ENCODE measurements at places on chromosomes 1 and 21.

GRCh38 chr1:44655609-44656008, 18.7 kb downstream of the TMEM53 start:
- no peak for DNase-seq

DNA sequence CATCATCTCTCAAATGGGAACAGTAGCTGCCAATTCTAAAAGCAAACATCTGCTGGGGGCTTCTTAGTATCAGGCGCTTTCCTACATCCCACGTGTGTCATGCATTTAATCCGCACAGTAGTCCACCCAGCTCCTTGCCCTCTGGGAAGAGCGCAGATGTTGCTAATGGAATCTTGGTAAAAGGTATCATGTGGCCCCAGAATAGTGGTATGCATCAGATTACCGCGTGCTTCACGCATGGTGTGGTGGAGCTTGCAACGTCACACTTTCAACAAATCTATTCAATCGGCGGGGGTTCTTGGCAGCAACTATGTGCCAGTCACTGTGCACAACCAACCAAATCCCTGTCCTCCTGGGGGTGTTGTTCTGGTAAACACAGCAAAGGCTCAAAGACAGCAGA, 141.0 kb downstream of the HIVEP3 start:
- DNase-seq, result no peak

DNA sequence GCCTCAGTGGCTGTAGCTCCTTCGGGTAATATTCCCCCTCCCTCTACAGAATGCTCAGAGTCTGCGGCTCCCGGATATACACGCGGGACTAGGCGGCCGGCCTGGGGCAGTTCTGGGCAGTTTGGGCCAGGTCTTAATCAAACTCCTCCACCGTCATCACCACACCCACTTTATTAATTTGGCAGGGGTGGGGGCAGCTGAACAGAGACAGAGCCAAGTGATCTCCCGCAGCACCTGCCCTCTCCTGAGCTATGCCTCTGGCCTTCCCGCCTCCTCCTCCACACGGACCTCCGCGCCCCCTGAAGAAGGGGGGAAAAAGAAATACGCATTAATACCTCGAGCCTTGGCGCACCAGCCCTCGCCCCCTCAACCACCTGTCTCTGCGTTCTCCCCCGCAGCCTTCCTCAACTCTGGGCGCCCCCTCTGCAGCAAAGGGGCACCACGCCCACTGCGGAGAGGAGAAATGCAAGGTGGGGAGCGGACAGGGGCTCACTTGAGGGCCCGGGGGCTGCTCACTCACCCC, 42.6 kb downstream of the CD34 start:
- peak; percentile 80 for DNase-seq

DNA sequence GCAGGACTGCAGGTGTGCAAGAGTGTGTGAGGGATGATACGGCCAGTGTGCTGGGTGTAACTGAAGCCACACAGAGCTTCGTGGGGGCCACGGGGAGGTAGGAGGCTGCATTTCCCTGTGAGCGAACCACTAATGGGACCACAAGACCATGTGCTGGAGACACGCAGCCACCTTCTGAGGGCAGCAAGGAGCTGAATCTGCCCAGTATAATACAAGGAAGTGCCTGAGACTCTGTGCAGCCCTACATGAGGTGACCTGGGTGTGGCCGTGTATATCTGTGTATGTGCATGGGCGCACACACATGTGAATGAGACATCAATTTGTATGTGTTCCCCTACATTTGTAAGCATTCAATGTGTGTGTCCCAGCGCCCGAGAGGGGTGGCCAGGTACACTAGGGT, 50.8 kb downstream of the CHD5 start:
- peak; percentile 17 for DNase-seq

- DNase-seq, result no peak
Measured at GRCh38 chr1:26283871-26284596, 4.1 kb downstream of the SH3BGRL3 start.

DNA sequence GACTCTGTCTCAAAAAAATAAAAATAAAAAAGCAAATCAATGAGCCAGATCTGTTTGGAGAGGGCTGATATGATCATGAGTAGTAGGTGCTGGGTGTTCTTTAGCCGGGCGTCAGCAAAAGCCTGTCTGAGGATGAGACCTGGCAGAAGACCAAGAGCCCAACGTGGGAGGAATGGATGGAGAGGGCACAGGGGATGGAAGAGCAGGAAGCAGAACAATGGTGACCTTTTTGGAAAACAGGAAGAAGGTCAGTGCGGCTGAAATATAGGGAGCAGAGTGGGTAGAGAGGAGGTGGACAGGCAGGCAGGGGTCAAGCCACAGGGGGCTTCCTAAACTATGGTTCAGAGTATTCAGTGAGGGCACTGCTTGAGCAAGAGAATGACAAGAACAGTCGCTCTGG, 30.9 kb downstream of the VWA5B1 start:
- DNase-seq, result no peak

DNA sequence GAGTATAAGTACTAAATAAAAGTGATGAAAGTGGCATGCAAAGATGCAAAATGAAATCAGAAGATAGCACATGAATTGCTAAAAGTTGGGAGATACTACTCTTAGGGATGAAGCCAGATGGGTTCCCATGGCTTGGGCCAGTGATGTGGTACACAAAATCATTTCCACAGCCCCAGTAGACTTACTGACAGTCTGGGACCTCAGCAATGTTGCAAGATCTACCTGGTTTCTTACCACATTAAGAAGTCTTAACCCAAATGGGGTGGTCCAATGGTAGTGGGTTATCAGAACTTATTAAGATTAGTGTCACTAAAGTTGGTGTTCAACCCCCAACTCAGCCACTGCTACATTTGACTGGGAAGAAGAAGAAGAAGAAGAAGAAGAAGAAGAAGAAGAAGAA, 227.7 kb upstream of the IRF2BP2 start:
- no peak for DNase-seq

GRCh38 chr1:1984560-1985070, 19.0 kb downstream of the CFAP74 start:
- no peak for DNase-seq

- DNase-seq, result no peak
Measured at GRCh38 chr1:208569181-208569580, 325.0 kb upstream of the PLXNA2 start.

DNA sequence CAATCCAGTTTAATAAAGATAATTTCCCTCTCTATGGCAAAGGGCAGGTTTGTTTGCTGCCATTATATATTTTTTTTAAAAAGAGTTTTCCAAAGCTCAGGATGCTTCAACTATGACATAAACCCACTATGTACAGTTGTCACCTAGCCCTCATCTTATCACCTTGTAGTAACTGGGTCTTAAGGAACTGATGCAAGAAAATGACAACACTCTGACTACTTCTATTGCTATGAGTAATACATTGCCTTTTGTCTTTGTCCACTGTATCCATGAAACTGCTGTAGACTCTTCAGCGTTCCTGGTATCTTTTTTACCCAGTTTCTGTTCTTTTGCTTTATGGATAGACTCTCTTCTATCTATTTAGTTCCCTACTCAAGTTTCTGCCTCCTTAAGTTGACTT, 586.5 kb downstream of the NEGR1 start:
- no peak for DNase-seq

DNA sequence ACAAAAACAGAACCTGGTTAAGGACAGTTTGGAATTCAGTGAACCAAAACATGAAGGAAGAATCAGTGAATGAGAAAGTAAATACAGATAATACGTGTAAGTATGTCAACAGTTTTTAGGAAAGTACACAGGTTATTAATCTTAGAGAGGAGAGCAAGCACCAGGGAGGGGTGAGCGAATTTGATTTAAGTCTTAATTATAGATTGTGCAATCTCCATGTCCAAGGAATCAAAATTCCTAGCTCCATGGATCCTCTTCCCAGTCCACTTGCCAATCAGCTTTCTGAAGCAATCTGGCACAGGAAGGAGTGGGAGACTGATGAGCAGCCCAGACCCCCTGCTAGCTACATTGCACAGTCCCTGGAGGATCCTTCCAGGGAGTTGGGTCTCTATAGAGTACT, 346.4 kb downstream of the SETD4 start:
- DNase-seq, result no peak

GRCh38 chr1:204511366-204511765, 4.8 kb upstream of the MDM4 start:
- DNase-seq, result no peak

All from sigmoid colon (tissue), 7 donors.